BE2C (cell line): ENCODE measurements at places on chromosomes 11 and 22.

- no peak for DNase-seq
Measured at GRCh38 chr11:13206086-13206640, 71.4 kb upstream of the BMAL1 start.

GRCh38 chr22:29463629-29464028, 16.4 kb upstream of the NEFH start:
- no peak for DNase-seq

GRCh38 chr11:61077936-61078335, 24.4 kb upstream of the CD5 start:
- no peak for DNase-seq

DNA sequence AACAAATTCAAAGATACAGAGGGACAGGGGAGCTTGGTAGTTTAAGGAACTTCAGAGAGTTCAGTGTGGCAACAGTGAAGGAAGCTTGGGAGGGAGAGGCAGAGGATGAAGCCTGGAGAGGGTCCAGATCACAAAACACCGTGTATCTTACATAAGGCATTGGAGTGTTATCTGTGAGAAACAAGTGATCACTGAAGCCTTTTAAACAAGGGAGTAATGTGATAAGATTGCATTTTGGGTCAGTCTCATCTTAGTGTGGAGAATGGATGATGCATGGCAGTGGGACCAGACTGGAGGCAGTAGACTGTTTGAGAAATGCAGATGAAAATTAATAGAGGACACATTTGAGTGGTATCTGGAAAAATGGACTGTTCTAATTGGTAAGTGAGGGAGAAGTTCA, 79.4 kb downstream of the EXT2 start:
- no peak for DNase-seq

GRCh38 chr22:49323751-49324415, 503.8 kb downstream of the BRD1 start:
- DNase-seq, result no peak

DNA sequence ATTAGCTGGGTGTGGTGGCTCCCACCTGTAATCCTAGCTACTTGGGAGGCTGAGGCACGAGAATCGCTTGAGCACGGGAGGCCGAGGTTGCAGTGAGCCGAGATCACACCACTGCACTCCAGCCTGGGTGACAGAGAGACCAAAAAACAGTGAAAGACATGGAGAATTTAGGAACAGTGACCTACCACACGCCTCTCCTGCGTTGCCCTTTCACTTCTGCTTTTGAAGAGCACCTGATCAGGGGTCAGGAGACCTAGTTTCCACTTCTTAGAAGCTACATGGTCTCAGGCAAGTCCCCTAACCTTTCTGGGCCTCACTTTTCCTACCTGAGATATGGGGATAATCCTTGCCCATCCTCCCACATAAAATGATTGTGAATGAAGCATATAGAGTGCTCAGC, 12.2 kb downstream of the SLC35C1 start:
- DNase-seq, result no peak

- DNase-seq, result no peak
Measured at GRCh38 chr11:132648851-132649250, 883.5 kb downstream of the OPCML start.

DNA sequence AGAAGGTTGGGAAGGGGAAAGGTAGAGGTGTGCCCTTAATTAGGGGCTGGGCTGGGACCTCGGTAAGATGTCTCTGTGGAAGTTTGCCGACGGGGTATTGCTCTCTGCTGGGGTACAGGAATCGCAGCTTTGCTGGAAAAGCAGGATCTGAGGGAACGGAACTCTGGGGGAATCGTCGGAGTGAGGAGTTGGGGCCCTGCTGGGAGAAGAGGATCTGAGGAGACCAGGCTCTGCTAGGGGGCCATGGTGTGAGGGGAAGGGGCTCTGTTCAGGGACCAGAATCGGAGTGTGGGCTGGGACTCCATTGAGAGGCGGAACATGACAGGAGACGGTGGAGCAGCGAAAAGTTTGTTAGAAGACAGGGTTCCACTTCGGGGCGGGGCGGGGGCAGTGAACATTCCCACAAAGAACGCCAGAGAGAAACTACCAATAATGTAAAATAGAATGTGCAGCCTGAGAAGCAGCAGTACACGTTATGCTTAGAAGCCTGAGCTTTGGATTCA, 456 bp downstream of the AAMDC start:
- peak; percentile 12 for DNase-seq

DNA sequence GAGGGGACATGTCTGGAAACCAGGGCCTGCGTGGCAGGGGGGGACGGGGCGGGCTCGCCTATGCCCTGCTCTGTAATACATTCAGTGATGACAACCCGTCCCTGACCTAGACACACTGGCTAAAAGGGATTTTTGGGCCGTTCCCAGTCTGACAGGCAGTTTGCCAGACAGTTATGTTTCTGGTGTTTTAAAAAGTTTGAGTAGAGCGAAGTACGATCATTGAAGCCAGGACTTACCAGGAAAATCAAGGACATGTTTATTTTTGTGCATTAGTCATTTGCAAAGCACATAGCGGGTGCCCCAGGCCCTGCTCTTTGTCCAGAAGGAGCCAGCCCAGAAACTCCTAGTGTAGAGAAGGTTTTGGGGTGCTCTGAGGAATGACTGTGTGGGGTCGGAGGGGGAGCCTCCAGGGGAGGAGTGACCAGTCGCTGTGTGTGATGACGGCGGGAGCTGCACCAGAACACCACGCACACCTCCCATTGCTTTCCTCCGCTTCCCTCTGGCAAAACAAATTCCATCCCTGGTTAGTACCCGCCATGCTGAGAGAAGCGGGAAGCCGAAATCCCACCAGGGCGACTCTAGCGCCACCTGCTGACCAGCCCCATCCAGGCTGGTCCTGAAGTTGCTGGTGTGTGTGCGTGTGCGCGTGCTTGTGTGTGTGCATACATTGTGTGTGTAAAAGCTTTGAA, 50.8 kb downstream of the FBLN1 start:
- DNase-seq, result peak; percentile 90

DNA sequence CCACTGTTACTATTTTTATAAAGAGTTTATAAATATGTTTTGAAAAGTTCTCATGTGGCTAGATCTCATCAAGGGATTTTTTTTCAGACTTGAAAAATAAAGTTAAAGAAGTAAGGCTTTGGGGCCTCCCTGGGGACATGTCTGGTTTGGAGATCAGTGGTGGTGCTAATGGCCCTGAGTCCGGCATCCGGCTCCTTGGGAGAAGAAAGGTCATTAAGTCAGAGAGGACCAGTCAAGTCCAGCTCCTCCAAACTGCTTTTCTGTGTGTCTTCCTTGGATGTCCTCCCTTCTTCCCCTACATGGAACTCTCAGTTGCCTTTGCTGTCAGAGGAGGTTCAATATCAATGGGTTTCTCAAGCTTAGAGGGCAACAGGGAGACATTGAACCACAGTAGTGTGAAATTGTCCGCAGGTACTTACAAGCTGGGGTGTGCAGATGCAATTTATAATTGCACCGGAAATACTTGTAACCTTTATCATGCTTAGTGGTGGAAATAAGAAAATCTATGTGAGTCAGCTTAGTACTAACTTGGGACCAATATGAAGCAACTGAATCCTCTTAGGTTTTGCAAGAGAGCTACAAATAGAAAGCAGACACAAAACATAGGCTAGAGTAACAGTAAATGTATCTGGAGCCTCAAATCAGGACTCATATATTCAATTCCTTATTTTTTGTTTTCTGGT, 144.3 kb downstream of the TEAD1 start:
- DNase-seq, result no peak

DNA sequence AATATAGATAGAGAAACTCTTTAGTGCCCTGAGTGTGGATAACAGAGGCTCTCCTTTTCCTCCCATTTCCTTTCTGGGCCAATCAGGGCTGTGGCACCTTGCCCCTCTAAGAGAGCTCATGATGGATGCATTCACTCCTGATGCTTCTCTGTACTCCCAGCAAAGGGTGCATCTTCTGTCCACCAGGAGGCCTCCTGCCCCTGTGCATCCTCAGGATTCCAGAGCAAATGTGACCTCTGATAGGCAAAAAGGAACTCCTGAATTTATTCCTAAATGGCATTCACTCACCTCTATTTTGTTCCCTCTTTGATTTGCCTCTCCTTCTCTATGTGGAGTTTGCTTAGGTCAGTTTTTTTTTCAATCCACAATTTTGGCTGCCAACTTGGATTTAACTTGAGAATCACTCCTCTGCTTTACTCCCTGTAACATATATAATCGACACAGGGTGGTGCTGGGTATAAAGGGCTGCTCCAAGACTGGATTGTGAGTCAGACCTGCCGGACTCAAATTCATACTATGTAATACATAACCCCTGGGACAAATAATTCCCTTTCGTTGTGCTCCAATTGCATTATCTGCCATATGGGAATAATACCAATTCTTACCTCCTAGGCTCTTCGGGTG, 1.1 kb upstream of the MRGPRX4 start:
- peak; percentile 11 for DNase-seq

DNA sequence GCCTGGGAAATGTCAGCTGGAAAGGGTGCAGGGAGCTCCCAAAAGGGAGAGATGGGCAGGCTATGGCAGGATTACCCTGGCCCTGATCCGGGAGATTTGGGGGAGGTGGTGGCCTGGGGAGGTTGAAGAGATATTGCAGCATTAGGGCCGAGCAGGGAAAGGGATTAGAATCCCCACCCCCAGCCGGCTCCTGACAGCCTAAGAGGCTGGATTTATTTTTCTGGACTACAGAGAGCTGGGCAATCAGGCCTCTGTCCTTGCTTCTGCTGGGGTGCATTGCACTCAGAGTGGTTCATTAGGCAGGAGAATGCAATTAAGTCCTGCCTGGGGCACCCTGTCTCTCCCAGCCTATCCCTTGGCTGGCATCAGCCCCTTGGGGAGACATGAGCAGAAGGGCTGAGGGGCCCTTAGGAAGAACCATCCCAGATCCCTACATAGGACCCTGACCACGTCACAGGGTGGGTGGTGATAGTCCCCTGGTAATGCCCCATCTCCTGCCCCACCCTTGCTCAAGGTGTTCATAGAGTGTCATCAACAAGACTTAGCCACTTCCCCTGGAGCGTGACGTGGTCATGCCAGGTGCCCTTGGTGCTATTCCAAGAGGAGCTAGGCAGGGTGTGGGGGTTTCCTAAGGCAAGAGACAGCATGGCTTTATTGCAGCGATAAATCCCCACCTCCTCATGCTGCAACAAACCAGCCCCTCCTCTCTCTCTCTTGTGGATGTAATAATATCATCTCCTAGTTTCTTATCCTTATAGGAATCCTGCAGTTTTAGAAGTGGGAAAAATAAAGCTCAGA, 38.4 kb upstream of the KLHL35 start:
- DNase-seq, result peak; percentile 56

- DNase-seq, result no peak
Measured at GRCh38 chr22:47657224-47657623, 894.8 kb downstream of the TBC1D22A start.

- DNase-seq, result peak; percentile 9
Measured at GRCh38 chr11:1231396-1232020, 8.6 kb downstream of the MUC5B start.

DNA sequence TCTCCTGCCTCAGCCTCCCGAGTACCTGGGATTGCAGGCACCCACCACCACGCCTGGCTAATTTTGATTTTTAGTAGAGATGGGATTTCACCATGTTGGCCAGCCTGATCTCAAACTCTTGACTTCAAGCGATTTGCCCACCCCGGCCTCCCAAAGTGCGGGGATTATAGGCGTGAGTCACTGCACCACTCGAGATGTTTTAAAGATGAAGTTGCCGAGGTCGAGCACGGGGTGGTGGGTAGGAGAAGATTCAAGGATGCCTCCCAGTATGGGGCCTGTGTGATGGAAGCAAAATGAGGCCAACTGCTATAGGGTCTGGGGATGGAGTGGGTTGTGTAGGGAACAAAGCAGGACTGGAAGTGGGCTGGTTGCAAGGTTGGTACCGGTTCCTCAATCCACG, 245.2 kb downstream of the MN1 start:
- no peak for DNase-seq

GRCh38 chr11:10856689-10857458, 979 bp downstream of the ZBED5 start:
- peak; percentile 29 for DNase-seq
